NCI-H1092 (cell line): ENCODE measurements at places on chromosomes 2 and 18.

DNA sequence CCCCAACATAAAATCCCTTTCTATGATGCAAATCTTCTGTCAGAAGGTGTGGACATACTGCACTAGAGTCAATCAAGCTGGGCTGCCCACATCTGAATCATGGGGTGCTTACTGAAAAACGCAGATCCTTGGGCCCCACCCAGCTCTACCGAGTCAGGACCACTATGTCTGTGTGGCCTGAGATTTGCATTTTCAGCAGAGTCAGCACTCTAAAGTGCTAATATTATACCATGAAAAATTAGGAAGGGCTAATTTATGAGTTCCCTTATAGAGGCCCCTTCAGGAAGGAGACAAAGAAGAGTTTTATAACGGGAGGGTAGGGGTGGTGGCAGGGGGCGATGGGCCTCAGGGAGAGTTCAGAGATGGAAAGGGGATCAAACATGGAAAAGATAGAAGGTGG, 163.3 kb upstream of the NABP1 start:
- no peak for DNase-seq

DNA sequence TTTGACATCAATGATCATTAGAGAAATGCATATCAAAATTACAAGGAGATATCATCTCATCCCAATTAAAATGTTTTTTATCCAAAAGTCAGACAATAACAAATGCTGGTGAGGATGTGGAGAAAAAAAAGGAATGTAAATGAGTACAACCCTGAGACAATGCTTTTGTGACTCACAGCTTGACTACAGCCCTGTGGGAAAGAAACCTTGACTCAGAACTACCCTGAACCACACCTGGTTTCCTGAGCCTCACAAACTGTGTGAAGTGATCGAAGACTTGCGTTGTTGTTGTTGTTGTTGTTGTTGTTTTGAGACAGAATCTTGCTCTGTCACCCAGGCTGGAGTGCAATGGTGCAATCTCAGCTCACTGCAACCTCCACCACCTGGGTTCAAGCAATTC, 266.6 kb upstream of the MYT1L start:
- DNase-seq: no peak

- DNase-seq: no peak
Observed at GRCh38 chr2:175449616-175450015, 268.1 kb upstream of the ATP5MC3 start.

DNA sequence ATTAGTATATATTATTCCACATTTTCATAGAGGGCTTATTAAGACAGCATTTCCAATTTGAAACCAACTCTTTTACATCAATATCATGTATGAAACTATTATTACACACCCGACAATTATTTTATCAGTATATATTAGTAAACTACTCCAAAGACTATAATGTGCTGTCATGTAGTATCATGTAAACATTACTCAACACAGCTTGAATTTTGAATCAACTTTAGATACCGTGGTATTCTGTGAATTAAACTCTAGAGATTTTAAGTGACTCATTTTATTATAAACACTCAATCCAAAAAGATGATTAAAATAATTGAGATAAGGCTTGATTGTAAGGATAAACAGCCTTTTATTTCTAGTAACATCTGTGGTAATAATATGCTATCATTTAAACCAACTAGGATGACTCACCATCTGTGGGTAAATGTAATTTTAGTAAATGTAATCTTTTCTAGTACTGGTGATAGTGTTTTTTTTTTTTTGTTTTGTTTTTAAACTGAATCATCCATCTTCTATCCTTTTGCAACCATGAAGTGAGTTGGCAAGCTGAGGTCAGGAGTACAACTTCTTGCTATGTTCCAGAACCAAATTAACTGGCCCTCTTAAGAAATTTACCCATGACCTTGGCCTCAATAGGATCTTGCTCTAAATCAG, 144.3 kb upstream of the SMAD7 start:
- no peak for DNase-seq

GRCh38 chr2:38146275-38146906, 70.4 kb upstream of the CYP1B1 start:
- no peak for DNase-seq

GRCh38 chr2:202215179-202215578, 23.2 kb downstream of the SUMO1 start:
- no peak for DNase-seq

GRCh38 chr2:11305338-11305737, 39.1 kb downstream of the ROCK2 start:
- no peak for DNase-seq

GRCh38 chr2:239272626-239273025, 128.2 kb downstream of the HDAC4 start:
- DNase-seq: no peak

GRCh38 chr18:50199921-50200320, 5.0 kb upstream of the MYO5B start:
- DNase-seq: no peak

DNA sequence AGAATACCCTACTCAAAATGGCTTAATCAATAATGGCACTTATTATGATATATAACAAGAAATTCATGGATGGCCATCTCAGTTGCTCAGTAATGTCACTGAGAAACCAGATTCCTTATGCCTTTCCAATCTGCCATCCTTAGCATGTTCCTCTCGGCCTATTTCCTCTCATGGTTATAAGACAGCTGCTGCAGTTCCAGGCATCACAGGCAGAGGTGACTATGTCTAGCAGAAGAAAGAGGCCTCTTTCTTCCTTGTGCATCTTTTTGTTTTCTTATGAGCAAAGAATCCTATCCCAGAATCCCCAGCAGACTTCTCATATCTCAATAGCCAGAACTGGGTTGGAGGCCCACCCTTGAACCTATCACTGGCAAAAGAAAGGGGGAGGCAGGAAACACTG, 310.6 kb upstream of the SPRED2 start:
- no peak for DNase-seq

- DNase-seq: no peak
Observed at GRCh38 chr2:128282246-128282975, 36.3 kb downstream of the HS6ST1 start.

GRCh38 chr2:74414881-74415761, 6.3 kb downstream of the C2orf81 start:
- DNase-seq: no peak
